ENCODE measurements at places on chromosomes 13 and 19. TPM values are rescaled to one million over a fixed set of nuclear protein-coding genes. Genes with fewer than 3 reads are reported as not detected.
A peak's percentile ranks its signal among the peaks of the same experiment; 100 is the strongest.

DNA sequence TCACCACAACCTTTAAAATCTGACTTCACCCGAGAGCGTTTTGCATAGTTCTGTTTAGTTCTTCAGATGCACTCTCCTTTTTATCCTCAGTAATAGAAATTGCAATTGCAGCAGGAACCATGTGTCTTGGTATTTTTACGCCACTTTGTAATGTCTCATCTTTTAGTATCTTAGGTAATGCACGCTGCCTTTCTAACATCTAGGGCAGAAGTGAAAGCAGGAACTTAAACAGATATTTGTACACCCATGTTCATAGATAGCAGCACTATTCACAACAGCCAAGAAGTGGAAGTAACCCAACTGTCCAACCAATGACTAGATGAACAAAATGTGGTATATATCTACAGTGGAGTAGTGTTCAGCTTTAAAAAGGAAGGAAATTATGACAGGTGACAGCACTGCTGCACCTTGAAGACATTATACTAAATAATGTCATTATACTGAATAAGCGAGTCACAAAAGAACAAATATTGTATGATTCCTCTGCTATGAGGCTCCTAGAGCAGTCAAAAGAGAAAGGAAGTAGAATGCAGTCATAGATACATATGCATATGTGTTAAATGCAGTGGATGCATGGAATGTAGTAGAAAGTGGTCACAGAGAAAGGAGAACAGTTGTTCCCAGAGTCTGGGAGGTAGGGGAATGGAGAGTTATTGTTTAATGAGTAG lies 105.9 kb upstream of the GJB6 start:
- H3K4me3 ChIP-seq, result no peak overlapping the region
- H3K36me3 ChIP-seq, result no peaks in the 10 kb centered on the region
- peaks cover 15% of the 10 kb centered on the region for H3K27me3 ChIP-seq
- no peak for DNase-seq
- no peak overlapping the region for H3K27ac ChIP-seq

GRCh38 chr13:89832827-89833226 lies 1514.7 kb upstream of the MIR17HG start:
- no peaks in the 10 kb centered on the region for H3K4me1 ChIP-seq
- no peak overlapping the region for H3K4me3 ChIP-seq
- H3K27ac ChIP-seq, result no peak overlapping the region
- no peak for DNase-seq
- H3K36me3 ChIP-seq, result no peaks in the 10 kb centered on the region
- H3K27me3 ChIP-seq, result no peaks in the 10 kb centered on the region

DNA sequence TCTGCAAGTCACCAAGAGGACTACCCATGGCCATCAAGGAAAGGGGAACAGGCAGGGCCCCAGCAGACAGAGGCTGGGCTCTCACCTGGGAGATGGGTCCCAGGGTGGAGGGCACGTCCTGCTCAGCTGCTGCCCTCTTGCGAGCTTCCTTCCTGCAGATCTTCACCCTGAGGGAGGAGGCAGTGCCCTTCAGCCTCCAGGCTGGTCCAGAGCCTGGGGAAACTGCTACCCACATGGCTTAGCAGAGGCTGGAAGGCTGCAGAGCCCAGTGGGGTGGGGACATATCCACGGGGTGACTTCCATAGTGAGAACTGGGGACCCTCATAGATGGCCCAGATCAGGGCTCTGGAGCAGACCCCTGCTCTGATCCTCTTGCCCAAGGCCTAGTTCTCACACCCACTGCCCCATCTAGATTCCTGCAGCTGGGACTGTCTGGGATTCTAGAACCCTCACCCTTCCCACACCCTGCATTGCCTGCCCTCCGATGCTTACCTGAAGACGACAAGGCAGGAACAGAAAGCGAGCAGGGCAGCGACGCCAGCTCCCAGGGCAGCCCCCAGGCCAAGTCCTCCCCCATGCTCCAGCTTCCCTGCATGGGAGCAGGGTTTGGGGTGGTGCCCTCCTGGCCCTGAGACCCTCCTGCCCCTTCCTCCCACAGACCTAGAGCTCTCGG lies 9.0 kb downstream of the SIGLEC11 start:
- H3K4me3 ChIP-seq, result no peak overlapping the region
- H3K36me3 ChIP-seq, result no peaks in the 10 kb centered on the region
- no peak for DNase-seq
- no peak overlapping the region for H3K27ac ChIP-seq
- peaks cover 22% of the 10 kb centered on the region for H3K4me1 ChIP-seq
- H3K27me3 ChIP-seq, result peaks cover 51% of the 10 kb centered on the region

- no peak for DNase-seq
- no peak overlapping the region for H3K27ac ChIP-seq
- H3K4me3 ChIP-seq, result no peak overlapping the region
- peaks cover 39% of the 10 kb centered on the region for H3K36me3 ChIP-seq
- H3K4me1 ChIP-seq, result peaks cover 23% of the 10 kb centered on the region
Measured at GRCh38 chr19:32415669-32416068, 10.1 kb downstream of the DPY19L3 start.

GRCh38 chr13:72536714-72537394 lies 190.6 kb downstream of the MZT1 start:
- peaks cover 2% of the 10 kb centered on the region for H3K27me3 ChIP-seq
- H3K4me3 ChIP-seq, result no peak overlapping the region
- no peaks in the 10 kb centered on the region for H3K4me1 ChIP-seq

DNA sequence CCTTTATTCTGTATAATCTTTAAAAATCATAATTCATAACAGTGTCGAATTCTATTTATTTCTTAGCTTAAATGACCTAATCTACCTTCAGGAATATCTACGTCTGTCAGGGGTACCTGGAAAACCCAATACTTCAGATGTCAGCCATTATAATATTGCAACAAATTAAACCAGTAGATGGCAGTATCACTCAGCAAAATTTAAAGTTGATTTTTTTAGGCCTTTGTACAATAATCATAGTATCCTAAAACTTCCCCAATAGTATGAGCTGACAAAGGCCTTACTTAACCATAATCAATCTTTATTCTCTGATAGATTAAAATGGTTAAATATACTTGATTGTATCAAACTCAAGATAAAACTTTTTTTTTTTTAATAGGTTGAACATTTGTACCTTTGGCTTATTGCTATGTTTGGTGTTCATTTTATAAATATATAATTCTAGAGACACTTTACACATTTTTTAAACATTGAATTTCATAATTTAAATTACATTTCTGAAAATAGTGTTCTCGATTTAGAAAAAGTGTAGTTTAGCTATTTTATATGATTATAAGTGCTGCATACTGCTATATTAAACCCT lies 830.2 kb upstream of the SPRY2 start:
- H3K27me3 ChIP-seq, result no peaks in the 10 kb centered on the region
- H3K4me1 ChIP-seq, result no peaks in the 10 kb centered on the region
- peak; percentile 1 for DNase-seq
- no peak overlapping the region for H3K27ac ChIP-seq
- no peak overlapping the region for H3K4me3 ChIP-seq

GRCh38 chr13:81283561-81283960 lies 942.6 kb upstream of the SPRY2 start:
- H3K27ac ChIP-seq, result no peak overlapping the region
- no peaks in the 10 kb centered on the region for H3K36me3 ChIP-seq
- H3K4me3 ChIP-seq, result no peak overlapping the region
- no peak for DNase-seq
- H3K27me3 ChIP-seq, result no peaks in the 10 kb centered on the region

- peaks cover 18% of the 10 kb centered on the region for H3K36me3 ChIP-seq
- peaks cover 7% of the 10 kb centered on the region for H3K27me3 ChIP-seq
- H3K4me1 ChIP-seq, result peaks cover 18% of the 10 kb centered on the region
- DNase-seq, result no peak
Measured at GRCh38 chr13:79477968-79478367, 3.0 kb upstream of the NDFIP2 start.

GRCh38 chr19:10769533-10770491 lies 51.9 kb downstream of the DNM2 start:
- H3K4me3 ChIP-seq, result no peak overlapping the region
- DNase-seq, result peak; percentile 7
- H3K4me1 ChIP-seq, result peaks cover 8% of the 10 kb centered on the region
- H3K27me3 ChIP-seq, result no peaks in the 10 kb centered on the region
- peaks cover 12% of the 10 kb centered on the region for H3K36me3 ChIP-seq

The ZNF616 gene
- total RNA-seq, result 8.7 TPM

The TSSK6 gene
- 0.89 TPM for total RNA-seq

The TNFSF13B gene
- total RNA-seq, result 0.20 TPM

The ZNF582 gene
- 1.1 TPM for total RNA-seq
